ENCODE measurements at places on chromosomes 4 and X. TPM values are rescaled to one million over a fixed set of nuclear protein-coding genes. Genes with fewer than 3 reads are reported as not detected.

DNA sequence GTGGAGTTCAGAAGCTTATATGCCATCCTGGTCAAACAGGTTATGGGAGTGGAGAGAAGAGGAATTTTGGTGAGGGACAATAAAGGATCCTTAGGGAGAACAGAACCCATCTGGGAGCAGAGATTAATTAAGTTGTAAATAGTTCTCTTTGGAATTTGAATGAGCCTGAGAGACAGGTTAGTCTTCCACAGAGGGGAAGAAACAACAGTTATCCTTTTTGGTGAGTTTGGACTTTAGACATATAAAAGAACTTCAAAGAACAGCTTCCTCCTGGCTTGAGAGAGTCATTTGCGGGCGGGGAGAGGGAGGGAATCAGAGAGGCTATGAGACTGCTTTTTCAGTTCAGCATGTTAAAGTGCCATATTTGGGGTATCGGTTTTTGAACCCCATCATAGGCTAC, 793.3 kb upstream of the MAGEB2 start:
- no peak for DNase-seq

DNA sequence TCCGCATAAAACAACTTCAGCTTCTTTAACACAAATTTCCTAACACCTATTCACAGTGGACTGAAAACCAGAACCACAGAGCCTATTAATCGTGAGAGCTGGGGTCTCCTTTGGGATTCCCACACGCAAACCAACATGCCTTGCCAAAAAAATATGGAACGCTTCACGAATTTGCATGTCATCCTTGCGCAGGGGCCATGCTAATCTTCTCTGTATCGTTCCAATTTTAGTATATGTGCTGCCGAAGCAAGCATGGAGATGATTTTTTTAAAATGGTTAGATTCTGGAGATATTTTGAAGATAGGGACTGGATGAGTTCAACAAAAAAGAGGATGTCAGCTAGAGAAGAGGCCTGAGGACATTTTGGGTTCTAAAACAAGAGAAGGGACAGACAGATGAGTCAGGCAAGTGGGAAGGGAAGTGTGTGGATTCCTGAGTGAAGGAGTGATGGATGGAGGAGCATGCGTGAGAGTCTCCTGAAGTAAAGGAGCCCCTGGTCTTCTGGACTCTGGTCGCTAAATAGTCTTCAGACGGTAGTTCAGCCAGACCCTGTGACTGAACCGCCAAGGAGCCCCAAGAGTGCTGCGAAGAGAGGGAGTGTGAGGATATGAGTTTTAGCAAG, 9.5 kb upstream of the GATA1 start:
- no peak for DNase-seq

- DNase-seq = no peak
These were observed 85.9 kb downstream of the GATB start for GRCh38 chr4:151674804-151675391.

DNA sequence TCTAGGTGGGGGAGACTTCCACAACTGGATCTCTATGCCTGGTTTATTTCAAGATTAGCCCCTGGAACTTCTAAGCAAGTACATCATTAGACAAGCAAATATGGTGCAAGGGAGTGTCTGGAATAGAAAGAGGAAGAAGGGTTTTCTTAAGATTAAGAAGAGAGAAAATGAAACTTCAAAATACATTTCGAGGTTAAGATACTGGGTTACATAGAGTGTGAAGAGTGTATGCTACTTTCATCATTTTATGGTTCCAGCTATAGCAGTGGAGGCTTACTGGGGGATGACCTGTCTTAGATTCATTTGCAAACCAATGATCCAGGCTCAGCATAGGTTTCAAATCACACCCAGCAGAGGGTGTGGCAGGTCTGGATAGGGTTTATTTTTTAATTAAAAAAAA, 144.4 kb upstream of the GATB start:
- no peak for DNase-seq

DNA sequence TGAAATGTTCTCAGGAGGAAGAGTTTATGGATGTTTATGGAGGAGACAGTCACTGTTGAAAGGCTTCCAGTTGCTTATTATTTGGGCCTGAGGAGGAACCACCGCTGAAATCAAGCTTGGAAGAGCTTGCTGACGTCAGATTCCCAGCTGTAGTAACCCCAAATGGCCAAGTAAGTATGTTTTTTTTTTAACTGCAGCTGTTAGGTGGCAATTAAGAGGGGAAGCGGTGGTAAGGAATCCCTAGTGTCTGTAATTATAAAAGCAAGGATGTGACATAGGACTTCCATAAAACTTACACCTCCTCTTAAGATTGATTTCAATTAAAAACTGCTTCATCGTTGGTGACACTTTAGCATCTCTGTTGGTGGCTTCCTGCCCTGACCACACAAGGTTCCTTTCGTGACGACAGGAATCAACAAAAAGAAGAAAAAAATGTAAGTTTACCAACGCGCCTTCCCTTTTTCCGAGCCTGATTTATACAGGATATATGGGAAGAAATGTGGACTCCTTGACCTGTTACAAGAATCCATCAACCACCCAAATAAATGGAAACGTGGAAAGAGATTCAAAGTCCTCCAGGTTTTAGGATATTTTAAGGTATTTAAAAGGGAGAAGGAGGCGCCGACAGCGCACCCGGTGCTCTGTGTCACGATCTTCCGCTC, 884 bp downstream of the RELL1 start:
- DNase-seq = no peak

- DNase-seq = no peak
These were observed 68.4 kb downstream of the DHRSX start for GRCh38 chrX:2432298-2432863.

GRCh38 chrX:23637187-23637586, 30.1 kb upstream of the PRDX4 start:
- no peak for DNase-seq

- DNase-seq = no peak
These were observed 9.9 kb upstream of the GASK1B start for GRCh38 chr4:158182736-158183135.

- no peak for DNase-seq
These were observed 72.0 kb upstream of the MTNR1A start for GRCh38 chr4:186627226-186627865.

- peak; percentile 42 for DNase-seq
These were observed 743 bp downstream of the ANTXR2 start for GRCh38 chr4:80072228-80072743.

GRCh38 chr4:93775551-93775950, 53.0 kb upstream of the ATOH1 start:
- no peak for DNase-seq

GRCh38 chr4:53752124-53752523, 160.8 kb upstream of the LNX1 start:
- no peak for DNase-seq

DNA sequence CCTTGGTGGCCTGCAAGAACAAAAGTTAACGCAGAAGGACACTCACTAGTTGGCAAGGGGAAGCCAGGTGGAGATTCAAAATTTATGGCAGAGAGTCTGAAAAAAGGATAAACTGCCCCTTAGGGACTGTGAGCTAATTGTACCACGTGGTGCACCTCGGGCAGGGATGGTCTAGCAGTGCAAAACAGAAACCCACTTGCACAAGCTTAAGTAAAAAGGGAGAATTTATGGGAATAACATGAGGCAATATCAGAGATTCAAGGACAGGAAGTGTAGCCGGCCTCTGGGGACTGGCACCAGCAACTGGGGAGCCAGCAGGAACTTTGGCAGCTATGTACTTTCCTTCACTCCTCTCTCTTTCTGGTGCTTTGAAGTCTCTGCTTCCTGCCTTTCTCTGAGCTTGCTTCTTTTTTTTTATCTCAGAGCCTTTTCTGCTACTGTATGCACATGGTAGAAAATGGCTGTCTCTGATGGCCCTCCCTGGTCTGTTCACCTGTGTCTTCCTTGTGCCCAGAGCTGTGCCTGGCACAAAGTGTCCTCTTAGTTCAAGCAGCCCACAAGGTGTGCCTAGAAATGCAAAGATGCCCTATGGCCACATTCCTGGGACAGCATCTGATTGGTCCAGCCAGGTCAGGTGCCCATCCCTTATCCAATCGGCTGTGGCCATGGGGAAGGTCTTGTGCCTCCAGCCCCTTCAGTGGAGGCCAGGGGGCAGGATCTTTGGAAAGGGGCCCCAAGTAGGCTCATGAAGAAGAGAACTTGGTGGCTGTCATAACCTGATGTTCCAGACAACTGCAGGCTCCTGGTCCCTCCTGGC, 114.8 kb upstream of the ATP6AP2 start:
- no peak for DNase-seq

DNA sequence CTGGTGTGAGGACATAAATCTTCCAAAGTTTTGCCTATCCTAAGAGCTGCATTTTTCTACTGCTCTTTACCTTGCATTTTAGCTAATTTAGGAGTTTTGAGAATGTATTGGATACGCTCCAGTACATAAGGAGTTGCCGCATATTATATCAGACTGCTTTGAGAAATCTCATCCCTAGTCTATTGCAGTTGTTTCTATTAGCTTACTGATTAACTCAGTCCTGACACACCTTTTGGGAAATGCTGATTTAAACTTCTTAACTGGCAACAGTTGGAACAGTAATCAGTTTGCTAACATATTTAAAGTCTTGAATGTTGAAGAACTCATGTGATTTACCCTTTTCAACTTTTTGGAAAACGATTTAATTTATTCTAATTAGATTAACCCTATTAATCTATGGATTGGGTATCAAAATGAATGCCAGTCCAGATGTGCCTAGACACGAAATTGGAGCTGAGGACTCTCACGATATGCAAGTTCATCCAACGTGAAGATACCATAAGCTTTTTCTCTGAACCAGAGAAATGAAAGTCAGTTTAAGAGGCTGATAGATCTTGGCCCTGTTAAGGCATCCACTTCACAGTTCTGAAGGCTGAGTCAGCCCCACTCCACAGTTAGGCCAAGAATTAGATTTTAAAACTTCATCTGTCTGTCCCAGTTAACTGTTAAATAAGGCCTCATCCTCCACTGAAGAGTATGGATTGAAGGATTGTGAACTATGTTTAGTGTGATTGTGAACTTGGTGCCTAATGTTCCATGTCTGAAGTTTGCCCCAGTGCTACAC, 90.0 kb downstream of the MAOA start:
- no peak for DNase-seq

DNA sequence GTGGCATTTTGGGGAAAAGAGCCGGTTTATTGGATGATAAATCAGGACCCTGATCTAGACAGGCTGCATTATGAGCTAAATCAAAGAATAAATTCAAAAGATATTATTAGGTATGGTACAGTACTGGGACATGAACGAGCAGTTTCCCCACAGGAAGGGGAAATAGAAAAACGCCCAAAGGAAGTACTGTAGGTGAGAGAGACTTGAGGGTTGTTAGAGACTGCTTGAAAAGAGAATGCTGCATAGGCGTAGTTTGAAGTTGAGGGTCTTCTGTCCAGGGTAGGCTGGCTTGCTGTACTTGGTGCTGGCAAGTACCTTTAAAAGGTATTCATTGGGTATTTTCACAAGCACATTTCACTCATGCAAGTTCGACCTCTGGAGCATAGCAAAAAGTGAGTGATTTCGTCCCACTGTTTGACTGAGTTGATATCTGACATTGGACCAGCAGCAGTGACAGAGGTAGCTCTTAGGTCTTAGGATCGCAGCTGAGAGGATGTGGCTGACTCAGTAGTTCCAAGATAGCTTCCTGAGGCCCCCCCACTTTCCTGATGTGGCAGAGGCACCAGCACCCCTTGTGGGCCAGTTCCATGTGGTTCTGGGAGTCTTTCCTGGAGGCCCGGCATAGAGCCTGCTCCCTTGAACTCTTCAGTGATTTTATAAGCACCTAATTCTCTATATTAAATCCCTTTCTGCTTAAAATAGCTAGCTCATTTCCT, 64.3 kb downstream of the TMEM131L start:
- no peak for DNase-seq

DNA sequence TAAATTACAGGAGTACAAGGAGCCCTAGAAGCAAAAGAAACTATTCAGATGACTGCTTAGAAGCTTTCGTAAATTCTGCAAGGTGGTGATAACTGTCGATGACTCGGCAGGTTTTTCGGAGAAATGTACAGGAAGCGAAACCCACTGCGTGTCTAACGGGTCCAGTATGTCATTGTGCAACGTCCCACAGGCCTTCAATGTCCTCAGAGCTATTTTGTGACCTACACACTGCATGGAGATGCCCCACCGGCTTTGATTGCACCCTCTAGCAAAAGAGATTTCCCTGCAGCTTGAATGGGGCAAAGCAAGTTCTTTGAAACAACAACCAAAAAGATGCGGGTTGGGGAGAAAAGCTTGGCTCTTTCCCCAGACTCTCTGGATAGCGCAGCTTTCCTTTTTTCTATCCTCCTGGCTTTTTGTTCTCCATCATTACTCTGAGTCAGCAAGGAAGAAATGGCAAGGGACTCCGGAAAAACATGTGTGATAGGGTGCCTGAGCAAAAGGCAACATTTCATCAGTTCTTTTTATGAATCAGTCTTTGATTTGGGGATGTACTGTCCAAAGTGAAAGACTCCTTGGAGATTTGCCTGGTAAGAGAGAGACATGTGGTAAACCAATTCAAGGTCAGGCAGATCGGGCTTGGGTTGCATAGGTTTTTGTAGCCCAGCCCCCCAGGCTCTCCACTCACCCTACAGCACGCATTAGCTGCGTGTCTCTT, 112.0 kb upstream of the TBL1X start:
- DNase-seq = no peak

DNA sequence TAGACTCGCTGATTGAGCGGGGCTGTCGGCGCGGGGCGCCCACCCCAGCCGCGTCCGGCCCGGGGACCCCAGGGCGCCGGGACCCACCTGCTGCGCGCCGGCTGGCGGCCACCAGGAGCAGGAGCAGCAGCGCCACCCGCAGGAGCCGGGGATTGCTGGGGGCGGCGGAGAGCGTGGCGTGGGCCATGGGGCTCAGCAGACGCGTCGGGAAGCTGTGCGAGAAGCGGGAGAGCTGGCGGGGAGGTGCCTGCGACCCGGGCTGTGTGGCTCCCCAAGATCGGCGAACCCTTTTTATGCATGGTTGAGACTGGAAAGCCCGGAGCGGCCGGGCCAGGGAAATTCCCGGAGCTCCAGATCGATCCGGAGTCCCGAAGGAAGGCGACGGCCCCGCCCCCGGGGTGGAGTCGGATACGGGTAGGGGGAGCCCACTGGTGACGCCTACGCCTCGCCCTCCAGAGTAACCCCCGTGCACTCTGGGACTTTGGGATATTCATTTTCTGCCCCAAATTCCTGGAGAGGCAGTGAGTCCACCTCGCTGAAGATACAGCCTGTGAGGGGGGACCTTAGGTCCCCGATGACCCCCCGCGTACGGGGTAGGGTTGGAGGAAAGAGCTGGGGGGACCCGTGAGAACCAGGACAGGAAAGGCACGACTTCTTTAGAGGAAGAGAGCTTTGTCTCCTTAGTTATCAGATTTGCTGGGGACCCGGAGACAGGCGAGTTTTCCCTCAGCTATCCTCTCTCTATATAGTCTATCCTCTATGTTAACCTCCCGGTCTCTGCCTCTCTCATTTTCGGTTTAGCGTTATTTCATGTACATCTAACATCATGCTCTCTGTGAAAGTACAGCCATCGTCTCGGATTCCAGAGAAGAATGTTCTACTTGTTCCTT, at the start of gene CXCL3:
Gene CXCL3 (minus strand): TSS at position 265 of the 890 bp plus-strand sequence. CDS start 78 bp downstream, at position 187.
- DNase-seq = peak; percentile 35

- no peak for DNase-seq
These were observed 108.6 kb downstream of the CENPC start for GRCh38 chr4:67436742-67437141.

The FRMD7 gene
- 1.2 TPM for polyA plus RNA-seq

The SSX2B gene
- 0.32 TPM for polyA plus RNA-seq

The TKTL2 gene
- polyA plus RNA-seq = 0.09 TPM

The RXFP1 gene
- not detected for polyA plus RNA-seq

The DCUN1D4 gene
- 66.7 TPM for polyA plus RNA-seq

The SMC1A gene
- polyA plus RNA-seq = 115 TPM

The ARAP2 gene
- polyA plus RNA-seq = 4.6 TPM

The OPN1MW2 gene
- not detected for polyA plus RNA-seq

The ADGRG4 gene
- not detected for polyA plus RNA-seq

The CDKL5 gene
- polyA plus RNA-seq = 10.5 TPM

The UGT2B15 gene
- not detected for polyA plus RNA-seq

The MAB21L2 gene
- polyA plus RNA-seq = not detected

The GRIA2 gene
- polyA plus RNA-seq = 0.88 TPM
